GM04503 (cell line): ENCODE measurements at places on chromosomes 2 and 18.

GRCh38 chr2:12928197-12928774, 211.6 kb downstream of the TRIB2 start:
- DNase-seq: no peak

DNA sequence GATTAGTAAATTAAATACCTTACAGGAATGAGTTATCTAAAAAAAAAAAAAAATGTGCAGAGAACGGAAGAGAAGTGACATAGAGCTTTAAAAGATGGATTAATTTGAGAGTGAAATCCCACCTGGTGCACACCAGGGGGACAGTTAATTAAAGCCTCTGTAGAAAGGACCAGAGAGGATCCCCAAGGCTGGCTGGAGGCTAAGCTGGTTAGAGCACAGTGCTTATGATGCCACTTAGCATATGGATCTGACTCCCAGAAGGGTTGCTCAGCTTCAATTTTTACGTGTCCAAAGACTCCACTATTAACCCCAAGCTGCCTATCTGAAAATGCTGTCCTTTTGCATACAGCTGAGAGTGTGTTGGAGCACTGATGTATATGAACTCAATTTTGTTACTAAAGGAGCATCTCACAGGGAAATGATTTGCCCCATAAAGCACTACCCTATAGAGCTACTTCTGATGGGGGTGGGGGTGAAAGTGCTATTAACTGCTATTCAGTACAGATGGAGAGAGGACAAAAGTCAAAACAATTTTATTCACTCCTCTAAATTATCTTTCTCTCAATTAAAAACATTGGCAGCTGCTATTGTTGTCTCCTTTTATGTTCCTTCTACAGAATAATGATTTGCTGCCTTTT, 15.2 kb upstream of the SLC8A1 start:
- no peak for DNase-seq

- DNase-seq: no peak
These were observed 225.7 kb upstream of the FANCL start for GRCh38 chr2:58466804-58467203.

DNA sequence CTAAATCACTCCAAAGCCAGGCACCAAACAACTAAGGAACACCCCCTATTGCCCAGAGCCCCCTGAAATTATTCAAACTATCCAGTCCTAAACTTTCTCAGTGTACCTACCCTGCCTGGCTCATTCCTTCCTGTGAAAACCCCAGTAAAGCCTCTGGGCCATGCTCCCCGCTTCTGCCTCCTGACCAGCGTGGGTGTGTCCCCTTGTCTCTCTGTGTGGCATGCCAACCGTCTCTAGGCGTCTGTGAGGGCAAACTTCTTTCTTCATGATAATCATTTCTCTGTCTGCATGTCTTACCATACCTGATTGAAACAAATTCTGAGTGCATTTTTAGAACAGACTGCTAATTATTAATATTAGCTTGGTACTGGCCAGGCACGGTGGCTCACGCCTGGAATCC, 109.0 kb upstream of the MSH2 start:
- no peak for DNase-seq

- no peak for DNase-seq
These were observed 31.8 kb upstream of the KCNE4 start for GRCh38 chr2:223019987-223020717.
